Hematopoietic multipotent progenitor cell treated with erythropoietin and hydrocortisone succinate and interleukin-3 and kit ligand, for 17 days (in vitro differentiated cells): ENCODE measurements at places on chromosomes 5 and 9.

DNA sequence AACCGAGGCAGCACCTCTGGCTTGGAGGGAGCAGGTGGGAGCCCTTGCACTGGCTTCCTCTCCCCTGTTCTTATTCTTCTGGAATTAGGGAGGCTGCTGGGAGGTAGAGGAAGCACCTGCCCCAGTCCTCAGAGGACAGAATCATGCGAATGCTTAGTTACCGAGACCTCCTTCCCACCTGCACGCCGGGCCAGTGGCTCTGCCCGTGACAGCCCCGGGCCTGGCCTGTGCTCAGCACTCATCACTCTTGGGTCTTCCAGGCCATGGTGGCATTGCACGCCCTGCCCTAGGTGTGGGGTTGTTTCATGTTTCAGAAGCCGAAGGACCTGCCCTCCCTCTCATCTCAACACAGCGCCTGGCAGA, 45.3 kb upstream of the NKD2 start:
- DNase-seq: no peak

DNA sequence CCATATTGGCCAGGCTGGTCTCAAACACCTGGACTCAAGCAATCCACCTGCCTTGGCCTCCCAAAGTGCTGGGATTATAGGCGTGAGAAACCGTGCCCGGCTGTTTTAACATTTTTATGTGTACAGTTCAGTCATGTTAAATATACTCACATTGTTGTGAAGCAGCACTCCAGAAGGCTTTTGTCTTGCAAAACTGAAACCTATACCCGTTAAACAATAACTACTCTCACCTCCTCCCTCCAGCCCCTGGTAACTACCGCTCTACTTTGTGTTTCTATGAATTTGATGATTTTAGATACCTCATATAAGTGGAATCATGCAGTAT, 23.1 kb upstream of the SHB start:
- no peak for DNase-seq

- no peak for DNase-seq
Observed at GRCh38 chr5:160230686-160231527, 1.6 kb downstream of the FABP6 start.

- DNase-seq: no peak
Observed at GRCh38 chr9:75101004-75101588, 12.8 kb downstream of the OSTF1 start.

DNA sequence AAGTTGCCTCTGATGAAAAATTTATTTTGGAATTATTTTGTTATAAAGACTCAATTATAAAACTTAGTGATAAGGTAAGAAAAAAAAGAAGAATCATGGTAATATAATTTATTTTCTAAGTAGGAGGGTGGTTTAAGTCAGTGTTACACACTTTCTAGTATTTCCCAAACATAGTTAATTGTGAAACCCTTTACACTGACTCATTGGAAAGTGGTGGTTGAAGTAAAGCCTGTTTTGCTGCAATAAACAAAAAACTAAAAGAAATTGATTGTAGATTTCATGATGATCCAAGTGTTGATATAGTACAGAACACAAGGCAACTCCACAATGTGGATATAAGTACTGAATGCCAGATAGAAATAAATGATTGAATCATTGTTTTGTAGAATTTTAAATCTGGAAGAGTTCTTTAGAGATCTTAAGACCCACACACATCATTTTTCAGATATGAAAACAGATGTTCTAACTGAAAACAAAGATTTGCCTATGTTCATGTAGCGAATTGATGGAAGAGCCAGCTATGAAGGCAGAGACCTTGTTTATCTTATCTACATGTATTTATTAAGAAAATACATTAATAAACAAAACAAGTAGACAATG, 539.8 kb downstream of the PRELID2 start:
- no peak for DNase-seq

- DNase-seq: no peak
Observed at GRCh38 chr5:36505021-36505420, 101.4 kb upstream of the SLC1A3 start.

- no peak for DNase-seq
Observed at GRCh38 chr9:128396970-128397613, 23.6 kb upstream of the CERCAM start.

GRCh38 chr9:5840788-5841187, 7.9 kb upstream of the ERMP1 start:
- no peak for DNase-seq

DNA sequence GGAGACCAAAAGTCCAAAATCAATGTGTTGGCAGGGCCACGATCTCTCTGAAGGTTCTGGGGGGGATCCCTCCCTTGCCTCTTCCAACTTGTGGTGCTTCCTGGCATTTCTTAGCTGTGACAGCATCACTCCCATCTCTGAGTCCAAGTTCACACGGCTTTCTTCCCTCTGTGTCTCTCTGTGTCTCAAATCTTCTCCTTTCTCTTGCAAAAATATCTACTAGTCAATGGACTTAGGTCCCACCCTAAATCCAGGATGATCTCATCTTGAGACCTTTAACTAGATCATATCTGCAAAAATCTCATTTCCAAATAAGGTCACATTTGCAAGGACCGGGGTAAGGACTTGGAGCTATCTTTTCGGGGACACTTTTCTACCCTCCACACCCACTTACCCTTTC, 186.1 kb downstream of the HSD17B3 start:
- no peak for DNase-seq

GRCh38 chr5:160660132-160660531, 191.9 kb downstream of the ATP10B start:
- DNase-seq: no peak

DNA sequence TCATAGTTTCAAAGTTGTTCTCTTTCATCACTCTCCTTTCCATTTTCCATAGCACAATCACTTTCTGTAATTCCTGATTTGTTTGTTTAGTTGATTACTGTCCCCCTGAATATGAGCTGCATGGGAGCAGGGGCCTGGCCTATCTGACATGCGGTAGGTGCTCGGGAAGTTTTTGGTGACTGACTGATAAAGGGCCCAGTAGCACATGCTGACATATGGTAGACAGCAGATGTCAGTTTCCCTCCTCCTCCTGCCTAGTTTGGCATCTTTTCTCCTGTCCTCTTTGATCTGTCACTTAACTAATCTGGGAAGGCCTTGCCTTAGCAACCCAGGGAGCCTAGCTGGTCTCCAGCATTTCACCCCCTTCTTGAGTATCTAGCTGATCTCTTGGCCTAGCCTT, 14.4 kb downstream of the GALNT12 start:
- DNase-seq: no peak

DNA sequence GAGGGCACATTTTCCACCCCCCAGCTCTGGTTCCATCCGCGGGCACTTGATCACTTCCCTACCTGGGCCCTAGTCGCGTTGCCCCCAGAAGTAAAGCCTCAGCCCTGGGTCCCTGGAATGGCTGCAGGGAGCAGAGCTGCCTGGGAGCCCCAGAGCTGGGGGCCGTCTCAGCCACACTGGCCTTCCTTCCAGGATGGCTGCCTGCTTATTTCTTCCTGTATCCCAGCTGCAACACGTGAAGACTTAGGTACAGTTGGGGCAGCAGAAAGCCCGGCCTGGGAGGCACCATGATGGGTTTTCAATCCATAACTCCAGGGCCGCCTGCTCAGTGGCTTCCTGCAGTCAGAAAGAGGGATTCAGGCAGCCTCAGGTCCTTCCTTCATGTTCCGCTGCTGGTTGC, 232.3 kb downstream of the IRX2 start:
- no peak for DNase-seq

GRCh38 chr5:94524841-94525697, 93.3 kb downstream of the KIAA0825 start:
- peak; percentile 31 for DNase-seq

GRCh38 chr5:55533521-55534435, 986 bp downstream of the PLPP1 start:
- no peak for DNase-seq

DNA sequence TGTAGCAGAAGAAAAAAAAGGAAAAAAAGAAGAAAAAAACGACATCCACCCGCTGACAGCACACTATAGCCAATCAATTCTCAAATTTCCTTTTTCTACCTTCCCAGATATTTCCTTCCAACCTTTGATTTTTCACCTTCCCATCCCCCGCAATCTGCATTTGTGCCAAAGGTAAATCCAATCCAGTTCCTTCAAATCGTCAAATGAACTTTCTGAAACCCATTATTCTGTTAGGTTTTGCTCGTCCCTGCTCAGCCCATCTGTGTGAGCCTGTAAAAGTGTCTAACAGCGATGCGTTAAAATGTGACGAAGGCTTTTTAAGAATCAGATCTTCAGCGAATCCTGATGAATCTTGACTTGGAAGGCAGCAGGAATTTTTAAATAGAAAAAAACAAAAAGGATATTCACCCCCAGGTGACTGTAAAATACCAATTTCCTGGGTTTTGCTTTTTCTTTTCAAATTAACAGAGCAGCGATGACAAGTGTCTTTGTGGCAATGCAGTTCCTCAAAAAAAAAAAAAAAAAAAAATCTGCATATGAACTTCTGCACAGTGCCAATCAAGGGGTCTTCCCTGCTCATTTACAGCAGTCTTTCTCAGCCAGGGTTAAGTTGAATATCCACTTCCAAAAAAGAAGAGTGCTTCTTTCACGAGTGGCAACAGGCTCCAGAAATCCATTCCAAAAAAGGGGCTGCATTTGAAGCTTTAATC, 367 bp upstream of the SHC3 start:
- no peak for DNase-seq

GRCh38 chr5:172402531-172403188, 51.7 kb downstream of the SH3PXD2B start:
- no peak for DNase-seq

DNA sequence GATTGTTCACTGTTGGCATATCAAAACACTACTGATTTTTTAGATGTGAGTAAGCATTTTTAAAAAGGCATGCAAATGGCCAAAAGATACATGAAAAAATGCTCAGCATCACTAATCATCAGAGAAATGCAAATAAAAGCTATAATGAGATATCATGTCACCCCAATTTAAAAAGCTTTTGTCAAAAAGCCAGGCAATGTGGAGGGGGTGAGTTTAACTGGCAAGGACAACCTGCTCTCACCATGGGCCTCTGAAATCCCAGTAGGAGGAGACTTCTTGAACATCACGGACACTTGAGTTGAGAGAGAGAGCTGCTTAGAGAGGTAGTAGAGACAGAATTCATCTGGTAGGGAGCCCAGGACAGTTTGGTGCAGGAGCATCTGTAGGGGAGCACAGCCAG, 347.1 kb upstream of the MPDZ start:
- no peak for DNase-seq

- DNase-seq: no peak
Observed at GRCh38 chr5:166637295-166637694, 1654.2 kb upstream of the WWC1 start.

GRCh38 chr9:97660340-97660739, 26.7 kb downstream of the NCBP1 start:
- DNase-seq: no peak

DNA sequence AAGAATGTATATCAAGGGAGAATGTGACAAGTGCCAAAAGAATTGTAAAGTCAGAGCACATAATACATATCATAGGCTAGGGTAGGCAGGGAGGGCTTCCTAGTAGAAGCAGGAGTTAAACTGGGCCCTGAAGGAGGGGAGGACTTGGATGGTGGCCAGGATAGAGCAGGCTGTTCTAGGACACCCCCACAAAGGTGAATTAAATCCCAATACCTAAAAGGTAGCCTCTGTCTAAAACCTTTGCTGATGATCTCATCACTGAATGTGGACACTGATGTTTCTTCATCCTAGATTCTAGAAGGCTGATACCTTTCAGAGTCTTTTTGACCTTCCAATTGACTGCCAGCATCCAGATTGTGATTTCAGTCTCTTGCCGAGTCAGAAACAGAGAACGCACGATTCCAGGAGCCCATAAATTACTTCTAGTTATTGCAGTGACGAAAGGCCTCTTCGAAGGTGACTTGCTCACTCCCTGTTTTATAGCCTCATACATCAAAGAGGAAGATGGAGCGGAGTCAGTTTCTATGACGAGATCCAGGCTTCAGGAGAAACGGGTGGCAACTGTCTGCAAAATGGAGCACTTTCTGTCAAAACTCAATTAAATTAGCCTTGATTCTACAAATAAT, 43.2 kb downstream of the KIF4B start:
- DNase-seq: no peak

- no peak for DNase-seq
Observed at GRCh38 chr5:76710991-76711390, 4.9 kb upstream of the F2R start.

GRCh38 chr5:6910950-6911349, 197.7 kb downstream of the TENT4A start:
- DNase-seq: no peak

- no peak for DNase-seq
Observed at GRCh38 chr9:111094433-111094924, 56.2 kb upstream of the LPAR1 start.

GRCh38 chr9:134605351-134605965, 36.1 kb upstream of the COL5A1 start:
- no peak for DNase-seq

GRCh38 chr9:27771803-27772545, 198.7 kb upstream of the C9orf72 start:
- DNase-seq: no peak

DNA sequence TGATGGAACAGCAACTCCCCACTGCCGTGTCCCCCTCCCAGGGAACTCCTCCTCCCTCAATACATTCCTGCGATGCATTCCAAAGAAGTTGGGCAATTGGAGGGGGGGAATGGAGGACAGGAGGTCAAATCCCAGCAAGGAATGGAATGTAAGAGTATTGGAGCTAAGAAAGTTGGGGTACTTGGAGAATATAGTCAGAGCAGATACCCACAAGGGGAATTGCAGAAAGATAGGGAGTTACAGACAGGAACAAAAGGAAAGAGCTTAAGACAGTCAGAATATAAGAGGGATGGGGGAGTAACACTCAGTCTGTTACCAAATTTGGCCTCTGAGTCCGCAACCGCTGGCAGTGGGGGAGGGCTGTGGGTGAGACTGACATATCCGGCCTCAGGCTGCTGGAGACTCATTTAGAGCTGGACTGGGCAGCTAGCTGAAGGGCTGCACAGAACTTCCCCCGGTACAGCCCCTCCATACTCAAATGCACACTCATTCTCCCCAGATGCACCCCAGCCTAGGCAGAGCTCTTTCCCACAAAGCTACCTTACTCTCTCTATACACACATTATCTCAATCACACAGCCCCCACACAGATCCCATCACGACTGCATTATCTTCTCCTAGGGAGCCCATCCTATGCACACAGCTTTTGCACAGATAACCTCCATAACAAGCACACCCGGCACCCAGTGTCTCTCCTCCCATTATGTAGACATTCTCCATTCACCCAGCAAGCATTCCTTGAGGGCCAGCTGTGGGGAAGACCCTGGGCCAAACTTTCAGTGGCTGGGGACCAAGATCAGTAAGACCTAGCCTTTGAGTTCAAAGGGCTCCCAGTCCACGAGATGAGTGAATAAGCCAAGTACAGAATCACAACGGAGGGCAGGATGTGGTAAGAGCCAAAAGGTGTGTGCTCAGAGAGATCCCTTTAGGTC, 3.7 kb downstream of the TLN1 start:
- peak; percentile 42 for DNase-seq

GRCh38 chr9:94577571-94577970, 16.1 kb downstream of the FBP2 start:
- DNase-seq: no peak

- DNase-seq: no peak
Observed at GRCh38 chr5:435156-435790, 7.7 kb upstream of the EXOC3 start.
